AG04449 (cell line): ENCODE measurements at places on chromosomes 11 and 22.

- no peak for DNase-seq
Measured at GRCh38 chr22:49966774-49967705, 6.5 kb downstream of the PIM3 start.

- DNase-seq, result no peak
Measured at GRCh38 chr22:44860311-44860710, 107.9 kb downstream of the ARHGAP8 start.

- DNase-seq, result no peak
Measured at GRCh38 chr11:98561252-98561651, 459.5 kb upstream of the CNTN5 start.

GRCh38 chr22:23401910-23402274 lies 178.2 kb downstream of the IGLL1 start:
- DNase-seq, result no peak

DNA sequence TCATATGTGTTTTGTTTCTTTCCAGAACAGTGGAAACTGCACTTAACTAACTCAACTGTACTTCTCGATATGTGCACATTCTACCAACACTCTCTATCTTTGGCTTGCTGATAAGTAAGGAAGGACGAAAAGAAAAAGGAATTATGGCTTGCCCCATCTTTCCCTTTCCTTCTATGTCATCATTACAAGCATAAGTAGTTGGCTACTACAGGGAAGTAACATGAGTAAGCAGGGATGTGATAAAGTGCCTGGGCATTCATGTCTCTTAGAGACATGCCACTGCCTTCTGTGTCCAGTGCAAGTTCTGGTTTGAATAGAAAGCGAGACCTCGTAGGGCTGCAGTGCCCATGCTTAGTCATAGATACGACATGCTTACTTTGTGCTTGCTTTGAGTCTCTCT lies 342.5 kb downstream of the ETS1 start:
- no peak for DNase-seq

DNA sequence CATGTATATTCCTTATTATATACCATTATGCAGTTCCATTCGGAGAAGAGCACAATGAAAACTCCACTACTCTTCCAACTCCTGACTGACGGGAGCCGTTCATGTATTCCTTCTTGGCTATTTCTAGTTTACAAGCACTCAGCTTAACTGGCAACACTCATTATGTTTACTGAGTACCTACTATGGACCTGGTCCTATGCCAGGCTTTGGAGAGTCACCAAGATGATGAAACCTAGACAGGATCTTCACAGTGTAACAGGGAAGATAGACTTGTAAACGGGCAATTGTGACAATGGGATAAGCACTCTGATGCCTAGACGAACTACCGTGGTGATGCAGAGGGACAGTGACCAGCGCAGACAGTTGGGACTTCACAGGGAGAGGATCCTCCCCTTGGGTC lies 22.3 kb upstream of the ST3GAL4 start:
- no peak for DNase-seq

DNA sequence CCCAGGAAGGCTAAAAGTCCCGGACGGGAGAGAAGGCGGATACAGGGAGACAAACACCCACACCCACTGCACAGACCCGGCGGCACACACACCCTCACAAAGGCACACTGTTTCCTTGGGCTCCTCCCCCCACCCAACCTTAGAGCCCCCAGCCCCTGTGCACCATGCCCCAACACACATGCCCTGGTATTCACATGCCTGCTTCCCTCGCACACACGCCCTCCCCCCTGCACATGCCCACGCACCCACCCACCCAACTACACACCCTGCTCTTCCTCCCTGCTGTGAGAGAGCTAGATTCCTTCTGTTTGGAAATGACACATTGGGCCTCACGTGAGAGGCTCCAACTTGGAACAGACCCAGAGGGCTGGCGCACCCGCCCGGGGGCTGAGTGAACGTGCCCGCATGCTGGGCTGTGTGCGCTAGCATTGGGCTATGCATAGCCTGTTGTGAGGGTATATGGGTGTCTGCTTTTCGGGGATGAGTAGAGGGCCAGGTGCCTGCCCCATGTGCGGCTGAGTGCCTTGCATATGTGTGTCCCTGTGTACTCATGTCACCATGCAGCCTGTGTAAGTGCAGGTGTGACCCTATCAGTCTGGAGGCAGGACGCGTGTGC lies 518 bp upstream of the CHRM1 start:
- no peak for DNase-seq

GRCh38 chr11:102611291-102611690 lies 13.8 kb downstream of the MMP20 start:
- DNase-seq, result no peak
